ENCODE measurements at places on chromosomes 2 and 18.
A peak's percentile ranks its signal among the peaks of the same experiment; 100 is the strongest.

- no peak for DNase-seq
These were observed 247.6 kb upstream of the TRIB2 start for GRCh38 chr2:12469141-12469561.

GRCh38 chr2:118006861-118007260 lies 7.0 kb downstream of the CCDC93 start:
- no peak for DNase-seq

DNA sequence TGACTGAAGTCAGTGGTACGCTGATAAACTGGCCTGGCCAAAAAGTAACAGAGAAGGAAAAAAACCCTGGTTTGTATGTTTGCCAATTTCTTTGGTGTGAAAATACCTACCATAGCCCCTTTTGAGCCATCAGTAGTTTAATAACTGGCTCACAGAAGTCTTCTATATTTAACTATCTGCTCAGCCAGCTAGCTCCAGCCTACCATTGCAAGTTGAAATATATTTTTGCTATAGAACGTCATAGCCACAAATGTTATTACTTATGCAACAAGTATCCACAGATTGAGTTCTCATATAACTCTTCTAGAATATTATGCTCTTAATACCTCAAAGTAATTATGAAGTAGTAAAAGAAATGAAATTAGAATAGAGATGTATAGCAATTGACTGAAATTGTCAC lies 25.2 kb downstream of the RPE start:
- no peak for DNase-seq

DNA sequence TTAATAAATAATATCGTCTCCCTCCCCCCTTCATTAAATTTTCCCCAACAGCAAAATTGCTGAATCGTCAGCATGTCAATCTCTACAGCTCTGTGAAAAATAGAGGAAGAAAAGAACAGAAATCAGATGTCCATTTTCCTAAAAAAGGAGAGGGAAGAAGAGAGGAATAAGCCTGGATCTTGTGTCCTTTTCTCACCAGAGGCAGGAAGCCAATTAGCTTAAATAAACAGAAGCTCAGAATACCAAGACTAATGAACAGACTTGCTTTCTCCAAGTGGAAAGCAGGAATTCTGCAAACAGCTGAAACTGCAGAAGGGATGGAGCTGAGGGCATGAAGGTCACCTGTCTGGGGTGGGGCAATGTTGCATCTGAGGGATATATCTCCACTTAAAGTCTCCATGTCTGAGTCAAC lies 265.7 kb downstream of the CCDC85A start:
- no peak for DNase-seq

DNA sequence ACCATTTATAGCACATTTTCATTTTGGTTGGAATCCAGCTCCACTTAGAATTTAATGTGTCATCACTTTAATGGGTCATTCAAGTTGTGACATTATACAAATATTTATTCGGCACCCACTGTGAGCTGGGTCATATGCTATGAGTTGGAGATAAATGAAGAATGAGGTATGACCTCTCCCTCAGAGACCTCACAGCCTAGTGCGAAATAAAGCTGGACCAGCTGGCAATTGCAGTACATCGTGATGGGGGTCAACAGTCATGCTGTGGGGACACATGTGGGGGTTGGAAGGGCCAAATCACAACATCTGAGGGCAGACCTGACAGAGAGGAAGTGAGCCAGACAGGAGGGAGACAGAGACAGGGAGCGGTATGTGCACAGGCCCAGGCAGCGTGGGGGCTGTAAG lies 175.4 kb downstream of the MAIP1 start:
- no peak for DNase-seq

- DNase-seq, result no peak
These were observed 35.7 kb downstream of the GCG start for GRCh38 chr2:162116352-162116751.

DNA sequence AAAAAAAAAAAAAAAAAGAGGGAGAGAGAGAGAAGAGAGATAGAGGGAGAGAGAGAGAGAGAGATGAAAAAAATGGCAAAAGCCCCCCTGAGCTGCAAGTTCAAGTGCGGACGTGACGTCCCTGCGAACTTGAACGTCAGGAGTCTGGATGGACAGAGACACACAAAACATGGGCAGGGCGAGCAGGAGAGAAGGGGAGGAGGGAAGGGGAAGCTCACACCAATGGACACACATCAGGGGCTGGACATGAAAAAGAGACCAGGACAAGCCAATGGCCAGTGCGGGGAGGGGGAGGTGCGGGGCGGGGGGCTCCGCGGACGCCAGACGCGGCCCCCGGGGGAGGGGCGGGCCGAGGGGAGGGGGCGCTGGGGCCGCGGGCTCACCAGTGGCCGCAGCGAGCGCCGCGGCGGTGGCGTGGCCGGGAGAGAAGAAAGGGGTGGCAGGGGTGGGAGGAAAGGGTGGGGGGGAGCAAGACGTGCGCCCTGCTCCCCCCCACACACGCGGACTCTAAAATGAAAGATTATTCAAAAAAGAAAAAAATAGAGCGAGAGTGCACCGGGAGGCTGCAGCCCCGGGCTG lies at the start of gene BCL11A:
BCL11A (minus strand) TSS at position 160 of the 579 bp plus-strand sequence. CDS start 384 bp downstream, outside the sequence.
- DNase-seq, result peak; percentile 78

- no peak for DNase-seq
These were observed 367.4 kb upstream of the GULP1 start for GRCh38 chr2:187924293-187924692.

DNA sequence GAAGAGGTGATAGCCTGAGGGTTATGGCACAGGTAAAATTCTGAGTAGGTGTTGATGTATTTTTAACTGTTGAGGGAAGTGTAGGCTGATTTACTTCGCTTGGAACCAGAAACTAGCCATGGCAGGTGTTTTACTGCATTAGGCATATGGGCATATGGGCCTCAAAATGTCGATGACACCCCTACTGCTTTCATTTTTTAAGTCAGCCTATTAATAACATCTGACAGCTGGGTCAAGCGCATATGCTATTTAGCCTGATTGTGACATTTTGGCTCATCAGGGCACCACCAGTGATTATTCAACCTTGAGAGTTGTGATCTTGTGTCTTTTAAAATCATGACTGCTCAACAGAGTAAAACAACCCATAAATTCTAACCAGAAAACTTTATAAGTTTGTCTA lies 1396.9 kb upstream of the NXPH2 start:
- no peak for DNase-seq

- peak; percentile 54 for DNase-seq
These were observed 14.1 kb downstream of the LAMA3 start for GRCh38 chr18:23703057-23703986.

DNA sequence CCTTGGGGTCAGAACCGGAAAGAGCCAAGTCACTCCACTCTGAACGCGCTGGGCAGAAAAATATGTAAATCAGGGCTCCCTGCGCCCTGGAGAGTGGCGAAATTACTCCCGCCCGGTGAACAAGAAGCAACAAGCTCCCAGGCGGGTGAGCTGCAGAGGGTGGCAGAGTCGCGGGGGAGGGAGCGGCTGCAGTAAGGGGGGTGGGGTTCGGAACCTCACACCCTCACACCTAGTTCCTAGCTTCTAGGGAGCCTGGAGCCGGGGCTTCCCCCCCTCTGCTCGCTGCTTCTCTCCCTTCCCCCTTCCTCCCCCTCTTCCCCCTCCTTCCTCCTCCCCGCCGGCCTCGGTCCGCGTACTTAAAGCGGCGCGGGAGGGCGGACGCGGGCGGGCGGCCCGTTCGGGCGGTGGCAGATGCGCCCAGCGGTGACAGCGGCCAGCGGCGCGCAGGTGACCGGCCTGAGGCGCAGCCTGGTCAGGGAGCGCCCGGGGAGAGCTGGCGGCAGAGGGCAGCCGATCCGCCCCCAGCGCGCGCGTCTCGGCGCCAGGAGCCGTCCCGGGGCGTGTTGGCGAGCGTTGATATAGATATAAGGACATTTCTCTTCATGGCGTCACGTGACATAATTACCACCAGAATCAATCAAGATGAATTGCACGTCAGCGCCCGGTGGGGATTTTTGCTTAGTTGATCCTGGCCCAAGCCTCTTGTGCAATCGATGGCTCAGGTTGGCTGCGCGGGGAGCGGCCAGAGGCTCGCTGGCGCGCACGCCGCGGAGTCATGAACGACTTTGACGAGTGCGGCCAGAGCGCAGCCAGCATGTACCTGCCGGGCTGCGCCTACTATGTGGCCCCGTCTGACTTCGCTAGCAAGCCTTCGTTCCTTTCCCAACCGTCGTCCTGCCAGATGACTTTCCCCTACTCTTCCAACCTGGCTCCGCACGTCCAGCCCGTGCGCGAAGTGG lies at the start of gene HOXD11:
HOXD11 (plus strand) TSS at position 700 of the 959 bp plus-strand sequence; CDS start at position 776, 76 bp downstream.
- no peak for DNase-seq

GRCh38 chr2:218781691-218782527 lies at the start of gene CYP27A1:
TSS of gene CYP27A1 (plus strand) at chr2:218782147. CDS start at chr2:218782183, 36 bp downstream.
- no peak for DNase-seq

GRCh38 chr2:240559286-240559685 lies 871 bp upstream of the DUSP28 start:
- DNase-seq, result no peak

GRCh38 chr2:170953941-170954340 lies 24.9 kb downstream of the GORASP2 start:
- no peak for DNase-seq

GRCh38 chr18:62179213-62179612 lies 7.6 kb downstream of the PIGN start:
- no peak for DNase-seq

DNA sequence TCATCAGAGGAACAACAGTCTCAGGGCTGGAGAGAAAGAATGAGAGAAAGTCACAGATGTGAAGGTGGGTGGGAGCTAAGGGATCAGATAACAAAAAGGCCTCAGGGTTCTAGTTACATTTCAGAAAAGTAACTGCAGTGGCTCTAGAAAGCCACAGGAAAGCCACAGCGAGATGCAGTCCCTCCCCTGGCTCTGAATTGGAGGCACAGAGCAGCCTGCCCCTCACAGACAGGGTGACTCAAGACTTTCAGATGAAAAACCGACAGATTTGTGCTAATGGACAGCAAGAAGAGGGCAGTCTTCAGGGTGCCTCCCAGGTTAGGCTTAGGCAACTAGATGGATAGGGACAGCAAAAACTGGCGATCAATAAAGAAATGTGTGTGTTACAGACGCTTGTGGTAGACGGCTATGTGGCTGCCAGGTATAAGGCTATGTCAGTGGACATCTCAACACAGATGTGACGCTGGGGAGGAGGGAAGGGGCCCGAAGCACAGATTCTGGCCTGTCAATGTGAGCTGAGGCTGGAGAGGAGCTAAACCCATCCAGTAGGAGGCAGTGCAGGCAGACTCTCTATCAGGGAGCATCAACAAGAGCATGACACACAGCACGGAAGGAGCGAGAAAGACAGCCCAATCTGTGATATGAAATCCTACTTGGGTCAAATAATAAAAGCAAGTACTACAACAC lies 26.2 kb downstream of the UNC50 start:
- no peak for DNase-seq
